ENCODE measurements at places on chromosomes 6 and 20.

DNA sequence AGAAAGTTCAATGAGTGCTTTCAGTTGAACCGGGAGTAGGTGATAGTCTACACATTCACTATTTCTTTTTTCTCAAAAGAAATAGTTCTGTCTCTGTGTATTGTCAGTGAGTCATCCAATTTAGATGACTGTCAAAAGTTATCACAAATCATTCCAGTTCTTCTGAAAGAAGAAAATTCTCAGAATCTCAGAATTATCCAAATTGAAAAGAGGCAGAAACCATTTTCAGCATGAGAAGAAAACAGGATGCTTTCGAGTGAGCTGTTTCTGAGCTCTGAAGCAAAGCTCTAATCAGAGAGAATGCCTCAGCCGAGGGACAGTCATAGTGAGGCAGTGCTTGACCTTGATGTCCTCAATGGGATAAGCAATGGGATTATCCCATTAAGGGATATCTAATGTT lies 97.9 kb downstream of the HUS1B start:
- DNase-seq, result no peak

- no peak for DNase-seq
Measured at GRCh38 chr20:51378171-51378928, 164.2 kb downstream of the NFATC2 start.

DNA sequence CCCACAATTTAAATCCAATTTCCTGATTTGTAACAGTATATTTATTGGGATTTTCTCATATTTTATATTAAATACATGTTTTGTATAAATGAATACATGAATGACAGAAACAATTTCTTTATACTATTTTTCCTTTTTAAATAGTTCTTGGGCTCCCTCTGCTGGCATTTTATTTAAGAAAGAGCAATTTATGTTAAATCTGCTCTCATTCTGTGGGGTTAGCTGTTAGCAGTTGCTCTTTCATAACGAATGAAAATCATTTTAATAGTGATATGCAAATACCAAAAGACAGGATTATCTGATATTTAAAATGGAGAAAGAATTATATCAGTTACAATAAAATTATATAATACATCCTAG lies 118.3 kb downstream of the RALGAPA2 start:
- no peak for DNase-seq

DNA sequence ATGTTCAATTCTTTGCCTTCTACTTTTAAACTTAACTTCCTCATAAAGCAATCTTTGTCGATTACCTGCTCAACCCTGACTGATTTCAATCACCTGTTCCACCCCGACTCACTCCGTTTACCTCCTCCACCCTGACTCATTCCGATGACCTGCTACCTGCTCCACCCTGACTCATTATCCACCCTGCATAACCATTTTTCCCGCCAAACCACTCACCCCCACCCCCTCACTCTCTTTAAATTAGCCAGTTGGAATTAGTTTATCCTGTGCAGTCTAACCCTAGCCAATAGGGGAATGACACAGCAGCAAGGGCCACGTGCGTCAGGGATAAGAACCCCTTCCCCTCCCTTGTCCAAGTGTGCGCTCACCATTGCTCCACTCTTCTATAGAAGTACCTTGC lies 56.7 kb upstream of the MRAP2 start:
- DNase-seq, result no peak

- DNase-seq, result no peak
Measured at GRCh38 chr20:725491-725890, 42.8 kb downstream of the SLC52A3 start.

- DNase-seq, result no peak
Measured at GRCh38 chr6:36955671-36956445, 1.3 kb downstream of the PI16 start.
